NCI-H1105 (cell line): ENCODE measurements at places on chromosomes 12 and 14.

- DNase-seq = no peak
Observed at GRCh38 chr12:130198026-130198662, 35.9 kb downstream of the FZD10 start.

GRCh38 chr12:20150835-20151422 lies 217.4 kb upstream of the PDE3A start:
- DNase-seq = peak; percentile 27

DNA sequence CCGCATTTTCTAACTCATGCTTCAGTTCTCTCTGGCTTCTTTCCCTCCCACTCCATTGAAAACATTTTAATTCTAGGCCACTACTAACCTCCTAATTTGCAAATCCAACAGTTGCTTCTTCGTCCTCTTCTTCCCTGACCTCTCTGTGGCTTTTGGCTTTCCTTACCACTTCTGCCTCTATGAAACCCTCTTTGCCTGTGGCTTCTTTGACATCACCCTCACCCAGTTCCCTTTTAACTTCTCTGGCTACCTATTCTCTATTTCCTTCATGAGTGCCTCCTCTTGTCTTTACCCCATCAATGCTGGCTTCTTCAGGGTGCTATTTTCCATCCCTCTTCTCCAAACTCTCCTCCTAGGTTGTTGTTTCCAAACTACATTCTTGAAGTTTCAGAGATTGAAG lies 4.4 kb upstream of the HCFC2 start:
- no peak for DNase-seq

DNA sequence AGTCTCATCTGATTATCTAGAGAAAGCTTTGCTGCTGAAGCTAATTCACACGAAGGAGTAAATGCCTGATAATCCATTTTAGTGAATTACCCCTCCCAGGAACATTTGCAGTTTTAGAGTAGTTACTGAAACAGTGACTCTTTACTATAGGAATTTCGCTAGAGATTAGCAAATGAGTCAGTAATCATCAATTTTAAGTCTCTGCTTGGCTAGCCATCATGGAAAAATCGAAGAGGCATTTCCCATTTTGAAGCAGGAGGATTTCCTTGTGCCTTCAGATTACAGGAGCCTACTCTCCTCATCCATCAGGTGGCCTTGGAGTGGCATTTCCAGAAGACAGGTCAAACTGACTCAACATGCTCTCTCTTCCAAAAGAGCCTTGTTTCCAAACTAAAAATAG lies 154.5 kb downstream of the EGLN3 start:
- DNase-seq = no peak

GRCh38 chr12:14992673-14993072 lies 19.8 kb downstream of the PDE6H start:
- no peak for DNase-seq

DNA sequence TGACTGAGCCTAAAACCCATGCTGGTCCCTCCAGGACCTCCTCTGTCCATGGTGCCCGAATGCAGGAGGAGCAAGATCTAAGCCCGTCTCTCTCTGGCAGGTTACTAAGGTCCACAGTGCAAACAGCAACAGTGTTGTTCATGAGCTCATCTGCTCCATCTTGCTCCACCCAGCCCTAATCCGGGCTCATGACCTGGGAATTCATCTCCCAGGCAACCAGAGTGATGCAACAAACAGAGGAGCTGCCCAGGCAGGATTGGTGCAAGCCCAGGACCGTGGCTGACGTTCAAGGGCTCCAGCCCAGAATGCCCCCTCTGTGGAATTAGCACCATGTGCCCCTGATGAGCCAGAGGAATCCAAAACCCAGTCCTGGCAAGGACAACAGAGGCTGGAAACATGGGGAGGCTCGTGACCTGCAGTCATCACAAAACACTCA lies 29.9 kb downstream of the HSPB8 start:
- DNase-seq = no peak

- DNase-seq = no peak
Observed at GRCh38 chr12:100579844-100580243, 6.4 kb downstream of the GAS2L3 start.

DNA sequence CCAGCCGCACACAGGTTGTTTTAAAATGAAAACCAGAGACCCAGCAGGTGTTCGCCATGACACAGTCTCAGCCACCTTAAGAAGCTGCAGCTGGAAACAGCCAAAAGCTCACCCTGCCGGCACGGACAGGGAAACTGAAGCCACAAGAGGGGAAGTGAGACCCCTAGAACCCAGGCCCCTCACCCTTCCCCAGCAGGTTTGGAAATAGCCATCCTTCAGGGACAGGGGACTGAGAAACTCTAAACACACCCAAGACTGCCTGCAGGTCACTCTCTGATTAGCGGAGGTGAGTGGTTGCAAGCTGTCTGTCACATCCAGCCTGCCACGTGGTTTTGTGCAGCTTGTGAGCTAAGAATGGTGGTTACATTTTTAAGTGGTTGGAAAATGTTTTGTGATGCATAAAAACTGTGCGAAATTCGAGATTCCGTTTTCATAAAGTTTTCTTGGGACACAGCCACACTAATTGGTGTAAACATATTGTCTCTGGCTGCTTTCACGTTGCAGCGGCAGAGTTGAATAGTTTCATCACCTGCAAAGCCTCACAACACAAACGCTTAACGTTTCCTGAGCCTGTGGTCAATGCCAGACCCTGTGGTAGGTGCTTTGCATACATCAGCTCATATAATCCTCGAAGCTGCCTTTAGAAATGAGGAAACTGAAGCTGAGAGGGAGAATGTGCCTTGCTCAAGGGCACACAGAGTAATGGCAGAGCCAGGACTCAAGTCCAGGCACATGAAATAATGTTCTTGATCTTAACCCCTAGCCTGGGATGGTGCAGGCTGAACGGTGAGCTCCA lies 1.7 kb upstream of the SELPLG start:
- DNase-seq = no peak

DNA sequence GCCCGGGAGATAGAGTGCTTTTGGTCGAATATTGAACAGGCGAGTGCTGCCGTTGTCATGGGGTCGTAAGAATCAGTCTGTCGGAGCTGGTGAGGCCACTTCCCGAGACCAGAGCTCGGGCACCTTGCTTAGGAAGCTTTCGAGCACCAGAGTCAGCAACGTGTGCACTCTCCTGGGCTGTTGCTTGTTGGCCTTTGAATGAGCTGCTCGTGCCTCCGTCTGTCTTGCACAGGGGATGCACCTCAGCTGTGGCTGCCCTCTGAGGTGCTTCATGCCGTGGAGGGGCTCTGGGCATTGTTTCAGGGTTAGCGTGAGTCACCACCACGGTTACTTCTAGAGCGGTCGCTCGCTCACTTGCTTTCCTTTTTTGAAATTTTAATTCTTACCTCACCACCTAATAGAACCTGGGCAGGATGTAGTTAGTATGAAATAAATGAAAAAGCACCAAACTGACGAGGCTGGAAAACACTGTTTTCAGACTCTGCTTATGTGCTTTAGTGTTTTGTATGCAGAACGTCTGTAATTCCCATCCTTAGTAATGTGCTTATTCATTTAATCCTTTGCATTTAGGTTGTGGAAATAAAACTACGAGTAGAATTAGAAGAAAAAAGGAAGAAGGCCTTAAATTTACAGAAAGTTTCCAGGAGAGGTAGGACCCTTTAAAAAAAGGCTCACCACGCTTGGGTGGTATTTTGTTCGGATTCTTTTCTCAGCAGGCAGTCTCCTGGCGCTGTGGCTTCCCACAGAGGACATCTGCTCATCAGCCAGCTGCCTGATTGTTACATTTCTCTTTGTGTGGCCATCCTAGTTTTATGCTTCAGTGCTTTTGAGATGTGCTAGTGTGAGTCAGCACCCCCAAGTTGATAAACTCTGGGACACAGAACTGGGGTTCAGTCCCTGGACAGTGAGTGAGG lies 40.6 kb downstream of the EP400 start:
- DNase-seq = no peak

- DNase-seq = no peak
Observed at GRCh38 chr12:85308374-85308773, 28.4 kb downstream of the ALX1 start.

- DNase-seq = no peak
Observed at GRCh38 chr12:95970905-95971304, 25.2 kb downstream of the HAL start.
